ENCODE measurements at places on chromosomes 3 and 15.

DNA sequence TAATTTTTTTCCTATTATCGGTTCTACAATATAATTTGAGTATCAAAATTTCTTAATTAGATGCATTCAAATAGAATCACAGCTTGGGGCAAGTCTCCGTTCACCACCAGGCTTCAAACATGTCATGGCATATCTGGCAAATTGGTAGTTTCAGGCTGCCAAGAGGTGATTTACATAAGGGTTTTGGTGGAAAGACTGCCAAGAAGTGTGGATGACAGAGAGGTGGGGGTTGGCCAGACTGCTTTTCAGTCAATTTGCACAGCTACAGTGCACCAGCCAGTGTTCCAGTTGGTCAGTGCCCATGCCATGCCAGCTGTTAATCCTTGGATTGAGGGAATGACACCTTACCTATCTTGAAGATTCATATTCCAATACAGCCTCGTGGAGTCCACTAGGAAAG is 8.4 kb upstream of the GSK3B start:
- no peak for ATAC-seq

- ATAC-seq: no peak
These were observed 56.6 kb upstream of the CSTA start for GRCh38 chr3:122268257-122269024.

- ATAC-seq: no peak
These were observed 308.1 kb upstream of the RASGRP1 start for GRCh38 chr15:38872732-38873131.

DNA sequence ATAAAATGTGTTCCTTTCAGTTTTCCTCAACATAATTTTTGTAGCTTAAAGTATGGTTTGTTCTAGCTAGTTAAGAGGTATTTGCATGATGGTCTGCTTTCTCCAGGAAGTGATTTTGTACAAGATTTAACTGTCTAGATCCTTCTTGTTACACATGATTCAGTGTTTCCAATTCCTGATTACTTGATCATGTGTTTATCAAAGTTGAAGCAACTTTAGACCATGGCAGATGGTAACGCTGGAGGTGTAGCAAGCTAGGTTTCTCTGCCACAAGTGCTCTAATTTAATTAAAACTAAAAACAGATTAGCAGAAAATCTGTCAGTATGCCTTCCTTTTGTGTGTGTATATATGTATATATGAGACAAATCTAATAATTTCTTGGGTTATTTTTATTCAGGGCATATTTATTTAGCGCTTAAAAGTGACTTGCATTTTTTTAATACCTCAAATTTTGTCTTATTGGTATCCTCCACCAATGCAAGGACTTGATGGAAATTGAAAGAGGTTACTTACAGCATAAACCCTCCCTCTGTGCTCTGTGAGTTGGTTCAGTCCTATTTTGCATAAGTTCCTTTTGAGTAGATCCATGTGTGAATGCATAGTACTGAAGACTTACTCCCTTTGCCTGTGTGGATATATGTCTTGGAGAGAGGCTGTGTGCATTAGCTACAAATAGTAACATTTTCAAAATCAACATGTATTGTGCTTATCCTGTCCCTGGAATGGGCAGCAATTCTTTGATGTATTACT is 157.3 kb upstream of the CGNL1 start:
- ATAC-seq: no peak

DNA sequence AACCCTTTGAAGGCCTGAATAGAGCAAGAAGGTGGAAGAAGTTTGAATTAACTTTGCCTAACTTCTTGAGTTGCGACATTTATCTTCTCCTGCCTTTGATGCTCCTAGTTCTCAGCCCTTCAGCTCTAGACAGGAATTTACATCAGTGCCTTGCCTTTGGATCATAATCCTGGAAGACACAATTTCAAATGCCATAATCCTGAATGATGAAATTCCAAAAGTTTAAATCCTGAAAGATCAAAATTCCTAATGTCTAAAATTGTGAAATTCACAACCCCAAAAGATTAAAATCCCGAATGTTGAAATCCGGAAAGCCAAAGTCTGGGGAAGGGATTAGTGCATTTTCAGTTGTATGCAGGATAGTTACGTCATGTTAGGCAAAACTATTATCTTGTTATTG is 166.6 kb upstream of the PDZRN3 start:
- ATAC-seq: no peak
